ENCODE measurements at places on chromosomes 12 and 14. TPM values are rescaled to one million over a fixed set of nuclear protein-coding genes. Genes with fewer than 3 reads are reported as not detected.

- DNase-seq = no peak
Observed at GRCh38 chr14:33914676-33915516, 36.0 kb downstream of the EGLN3 start.

DNA sequence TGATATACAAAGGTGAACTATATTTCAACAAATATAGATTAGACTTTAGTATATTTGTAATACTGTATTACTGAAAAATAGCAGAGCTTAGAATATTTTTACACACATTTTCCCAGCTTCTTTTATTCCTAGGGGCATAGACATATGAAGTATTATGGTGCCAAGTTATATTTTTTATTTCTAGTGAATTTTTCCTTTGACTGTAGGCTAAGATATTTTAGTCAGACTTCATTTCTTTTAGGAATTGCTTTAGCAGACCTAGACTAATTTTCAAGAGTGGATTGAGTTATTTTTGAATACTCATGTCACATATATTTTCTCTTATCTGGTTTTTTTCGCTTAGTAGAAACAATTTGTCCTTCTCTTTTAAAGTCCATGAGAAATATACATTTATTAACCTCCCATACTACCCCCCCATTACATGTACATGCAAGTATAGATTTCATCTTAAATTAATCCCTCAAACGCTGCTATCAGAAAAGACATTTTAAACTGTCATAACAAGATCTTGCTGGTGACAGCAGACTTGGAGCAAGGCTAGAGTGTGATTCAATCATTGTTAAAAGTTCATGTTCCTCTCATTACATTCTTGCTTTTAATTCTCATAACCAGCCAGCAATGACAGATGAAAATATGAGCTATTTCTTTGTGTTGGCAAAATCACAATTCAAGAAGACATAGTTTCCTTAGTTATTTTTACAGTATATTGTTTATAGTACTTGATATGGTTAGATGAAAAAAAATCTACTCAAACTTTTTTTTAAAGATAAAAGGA, 456.1 kb downstream of the AEBP2 start:
- DNase-seq = no peak

DNA sequence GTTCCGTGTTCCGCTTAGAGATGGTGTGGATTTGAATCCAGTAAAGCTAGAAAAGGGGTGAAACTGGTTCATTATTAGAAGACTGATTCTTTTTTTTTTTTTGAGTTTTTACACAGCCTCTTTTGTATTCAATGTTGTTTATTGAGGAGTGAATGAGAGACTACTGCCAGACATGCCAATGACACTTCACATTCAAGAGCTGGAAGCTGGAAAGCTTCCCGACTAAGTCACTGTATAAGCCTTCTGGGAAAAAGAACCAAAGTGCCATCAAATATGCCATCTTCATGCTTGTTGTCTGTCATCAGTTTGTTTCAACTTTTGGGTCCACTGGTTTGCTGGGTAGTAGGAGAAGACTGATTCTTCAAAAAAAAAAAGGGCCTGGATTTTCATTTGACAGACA, 164.8 kb downstream of the ATP23 start:
- DNase-seq = no peak

DNA sequence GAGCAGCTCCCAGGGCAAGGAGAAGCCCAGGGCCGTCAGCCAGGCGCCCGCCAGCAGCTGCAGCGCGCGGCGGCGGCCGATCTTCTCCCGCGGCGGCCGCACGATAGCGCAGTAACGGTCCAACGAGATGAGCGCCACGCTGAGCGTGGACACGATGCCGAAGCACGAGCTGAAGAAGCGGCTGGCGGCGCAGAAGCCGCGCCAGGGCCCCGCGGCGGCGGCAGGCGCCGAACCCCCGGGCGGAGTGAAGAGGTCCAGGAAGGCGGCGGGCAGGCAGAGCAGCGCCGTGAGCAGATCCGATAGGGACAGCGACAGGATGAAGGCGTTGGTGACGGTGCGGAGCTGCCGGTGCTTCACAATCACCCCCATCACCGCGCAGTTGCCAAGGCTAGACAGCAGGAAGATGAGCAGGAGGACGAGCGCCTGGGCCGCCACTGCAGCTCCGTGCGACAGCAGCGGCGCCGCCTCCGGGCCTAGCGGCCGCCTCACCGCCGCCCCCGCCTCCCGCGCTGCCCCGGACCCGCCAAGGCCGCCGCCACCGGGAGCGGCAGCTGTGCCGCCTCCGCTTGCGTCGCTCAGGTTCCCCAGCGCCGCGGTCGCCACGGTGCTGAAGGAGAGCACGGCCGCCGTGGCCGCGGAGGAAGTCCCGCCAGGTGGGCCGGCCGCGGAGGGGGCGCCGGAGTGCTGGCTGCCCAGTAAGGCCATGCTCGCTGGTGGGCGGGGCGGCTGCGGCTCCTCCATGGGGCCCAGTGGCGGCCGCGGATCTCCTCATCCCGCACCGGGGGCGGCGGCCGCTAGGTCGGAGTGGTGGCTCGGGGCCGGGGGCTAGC, 479 bp downstream of the GPR135 start:
- DNase-seq = peak; percentile 79

GRCh38 chr12:75834591-75834990, 197.0 kb downstream of the PHLDA1 start:
- DNase-seq = no peak

AMIGO2 gene
- total RNA-seq = 5.4 TPM

CCDC175 gene
- total RNA-seq = not detected

HSP90AA1 gene
- 645 TPM for total RNA-seq

KRT78 gene
- total RNA-seq = not detected
